Effector CD8-positive, alpha-beta T cell (primary cell): ENCODE measurements at places on chromosomes 6 and 20.
A peak's percentile ranks its signal among the peaks of the same experiment; 100 is the strongest.

DNA sequence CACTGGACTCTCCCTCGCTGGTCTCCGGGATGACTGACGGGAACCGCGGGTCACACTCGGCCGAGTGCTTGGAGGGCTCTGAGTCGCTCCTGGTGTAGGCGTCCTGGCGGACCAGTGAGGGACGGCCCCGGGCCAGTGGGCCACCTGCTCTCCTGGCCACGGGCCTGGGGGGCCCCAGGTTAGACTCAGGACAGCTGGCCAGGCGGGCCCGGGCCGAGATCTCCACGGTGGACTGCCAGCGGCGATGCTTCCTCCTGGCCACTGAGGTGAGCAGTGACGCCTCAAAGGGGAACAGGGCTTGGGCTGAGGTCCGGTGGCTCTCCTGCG, 11.9 kb downstream of the DACT2 start:
- DNase-seq, result no peak

- no peak for DNase-seq
Measured at GRCh38 chr6:53737746-53738145, 57.1 kb upstream of the LRRC1 start.

DNA sequence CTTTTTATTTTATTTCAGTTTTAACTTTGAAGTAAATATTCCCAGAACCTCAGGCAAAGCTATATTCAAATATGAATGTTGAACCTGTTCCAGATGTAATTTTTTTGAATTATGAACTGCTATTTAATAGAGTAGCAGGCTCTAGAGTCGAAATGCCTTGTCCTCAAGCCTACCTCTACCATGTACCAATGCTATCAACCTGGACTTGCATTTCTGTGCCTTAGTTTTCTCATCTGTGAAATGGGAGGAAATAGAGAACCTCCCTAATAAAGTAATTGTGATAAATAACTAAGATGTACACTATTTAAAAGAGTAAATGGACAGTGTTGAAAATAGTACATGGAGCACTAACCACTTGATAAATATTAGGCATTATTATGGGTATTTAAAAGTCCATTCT, 551.6 kb upstream of the JARID2 start:
- DNase-seq, result no peak

DNA sequence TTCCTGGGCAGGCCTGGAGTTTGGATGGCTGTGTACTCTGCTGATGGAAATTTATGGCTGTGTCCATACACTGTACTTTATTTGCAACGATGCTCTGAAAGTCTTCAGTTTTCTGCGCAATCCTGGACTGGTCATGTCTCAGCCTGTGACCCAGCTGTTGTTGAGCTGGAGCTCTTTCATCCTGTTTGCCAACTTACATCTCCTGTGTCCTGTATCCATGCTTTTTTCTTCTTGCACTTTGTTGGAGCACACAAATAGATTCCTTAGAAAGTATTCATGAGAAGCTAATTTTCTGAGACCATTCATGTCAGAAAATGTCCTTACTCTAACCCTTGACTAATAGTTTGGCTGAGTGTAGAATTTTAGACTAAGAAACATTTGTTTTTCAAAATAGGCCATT, 251.2 kb downstream of the BCKDHB start:
- no peak for DNase-seq

GRCh38 chr20:16052456-16052855, 520.8 kb downstream of the KIF16B start:
- DNase-seq, result no peak

GRCh38 chr20:57263801-57264792, 2.3 kb downstream of the BMP7 start:
- no peak for DNase-seq

DNA sequence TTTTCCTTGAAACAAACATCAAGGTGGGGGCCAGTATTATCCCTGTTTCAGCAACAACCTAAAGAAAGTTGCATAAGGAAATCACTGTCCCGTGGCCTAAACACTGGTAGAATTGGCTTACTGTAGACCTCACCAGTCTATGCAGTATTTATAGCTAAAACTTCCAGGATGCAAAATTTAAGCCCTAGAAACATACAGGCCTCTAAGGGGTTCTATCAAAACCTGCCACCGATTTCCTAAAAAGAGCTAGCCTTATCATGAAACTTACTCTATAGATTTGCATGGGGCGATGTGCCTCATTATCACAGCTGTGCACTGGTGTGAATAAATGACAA, 84.3 kb upstream of the FOXQ1 start:
- no peak for DNase-seq

DNA sequence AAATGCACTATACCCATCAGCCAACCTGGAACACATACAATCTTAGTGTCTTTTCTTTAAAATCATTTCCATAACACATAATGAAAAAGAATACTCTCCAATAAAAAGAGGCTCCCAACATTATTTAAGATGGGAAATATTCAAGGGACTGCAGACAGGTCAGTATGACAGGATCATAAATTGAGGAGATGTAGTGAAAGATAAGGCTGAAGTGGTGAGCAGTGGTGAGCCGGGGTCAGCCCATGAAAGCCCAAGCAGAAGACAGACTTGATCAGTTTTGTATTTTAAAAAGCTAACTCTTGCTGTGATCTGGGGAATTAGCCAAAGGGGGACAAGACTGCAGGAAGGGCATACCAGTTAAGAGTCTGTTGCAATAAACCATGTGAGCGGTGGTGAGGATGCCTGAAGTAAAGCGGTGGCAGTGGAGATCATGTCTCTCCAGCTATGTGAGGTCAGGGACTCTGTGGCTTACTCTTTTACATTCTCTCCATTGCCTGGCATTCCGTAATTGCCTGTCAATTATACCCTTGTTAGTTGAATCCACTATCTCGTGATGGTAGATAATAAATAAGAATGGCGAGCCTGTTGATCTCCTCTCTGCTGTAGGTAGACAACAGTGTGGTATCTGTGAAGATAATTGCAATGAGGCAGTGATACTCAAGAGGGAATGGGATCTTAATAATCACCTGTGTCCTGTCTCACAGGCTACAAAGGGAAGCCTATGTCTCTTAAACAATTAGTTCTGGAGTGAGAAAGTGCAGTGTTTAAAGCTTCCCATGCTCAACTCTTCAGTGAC, 97.4 kb downstream of the FILIP1 start:
- DNase-seq, result no peak

- DNase-seq, result no peak
Measured at GRCh38 chr6:154206141-154206540, 150.5 kb downstream of the IPCEF1 start.

GRCh38 chr6:49409951-49410542, 53.0 kb downstream of the MMUT start:
- peak; percentile 30 for DNase-seq

DNA sequence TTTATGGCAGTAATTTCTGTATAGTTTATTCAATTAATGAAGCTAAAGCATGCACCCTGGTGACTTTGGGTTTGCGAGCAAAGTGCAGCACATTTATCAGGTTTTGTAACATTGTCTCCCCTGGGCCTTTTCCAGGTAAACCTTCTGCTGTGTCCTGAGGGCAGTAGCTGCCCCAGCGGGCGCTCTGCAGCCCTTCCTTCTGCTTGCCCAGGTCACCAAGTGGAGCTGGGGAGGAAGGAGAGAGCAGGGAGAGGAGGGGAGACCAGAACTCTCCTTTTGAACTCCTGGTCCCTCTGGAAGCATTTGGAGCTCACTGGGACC, 145.6 kb downstream of the DLL1 start:
- no peak for DNase-seq

DNA sequence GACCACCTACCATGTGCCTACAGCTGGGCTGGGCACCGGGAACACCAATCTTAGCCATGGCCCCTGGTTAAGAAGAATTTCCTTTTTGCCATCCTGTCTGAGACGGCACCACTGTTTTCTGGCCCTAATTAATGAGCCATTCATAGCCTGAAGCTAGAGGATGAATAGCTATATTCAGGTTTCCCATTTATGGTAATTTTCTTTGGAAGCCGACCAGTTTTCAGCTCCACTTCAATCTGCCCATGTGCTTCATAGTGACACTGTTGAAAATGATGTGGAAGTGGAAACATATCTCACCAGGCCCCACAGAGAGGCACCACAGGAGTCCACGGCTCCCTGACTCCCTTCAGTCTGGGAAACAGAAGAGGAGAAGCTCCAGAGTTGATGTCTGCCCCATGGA, 22.6 kb upstream of the ULBP3 start:
- DNase-seq, result no peak

DNA sequence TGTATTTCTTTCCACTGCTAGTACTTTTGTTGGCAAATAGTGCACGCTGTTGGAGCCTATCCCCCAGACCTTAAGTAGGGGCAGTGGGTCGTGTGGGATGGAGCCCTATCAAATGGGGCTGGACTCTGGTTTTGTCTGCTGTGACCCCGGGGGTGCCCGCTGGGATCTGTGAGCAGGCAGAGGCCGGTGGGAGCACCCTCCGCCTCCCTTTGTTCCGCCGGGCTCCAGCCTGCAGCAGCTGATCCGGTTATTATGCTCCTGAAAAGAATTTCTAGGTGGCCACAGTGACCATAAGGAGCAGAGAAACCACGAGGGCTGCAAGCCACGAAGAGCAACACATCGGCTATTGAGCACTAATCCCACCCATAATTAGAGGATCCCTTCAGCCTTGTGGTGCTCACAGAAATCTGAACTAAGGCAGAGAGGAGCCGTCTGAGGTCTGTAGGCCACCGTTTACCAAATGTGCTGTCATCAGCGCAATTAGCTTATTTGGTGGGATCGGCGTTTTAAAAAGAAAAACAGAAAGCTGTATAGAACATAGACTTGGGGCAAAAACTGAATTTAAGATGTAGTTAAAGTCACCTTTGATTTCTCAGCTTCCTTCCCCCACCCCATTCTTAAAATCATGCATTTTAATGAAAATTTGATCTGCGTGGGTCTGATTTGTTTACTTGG, 598.3 kb upstream of the JAG1 start:
- no peak for DNase-seq

- DNase-seq, result no peak
Measured at GRCh38 chr6:101477436-101477835, 83.9 kb downstream of the GRIK2 start.

GRCh38 chr6:154595538-154595937, 85.1 kb upstream of the CNKSR3 start:
- DNase-seq, result no peak

- DNase-seq, result no peak
Measured at GRCh38 chr6:129890701-129891100, 29.6 kb upstream of the TMEM244 start.

- DNase-seq, result no peak
Measured at GRCh38 chr6:8446391-8446790, 11.0 kb upstream of the SLC35B3 start.

DNA sequence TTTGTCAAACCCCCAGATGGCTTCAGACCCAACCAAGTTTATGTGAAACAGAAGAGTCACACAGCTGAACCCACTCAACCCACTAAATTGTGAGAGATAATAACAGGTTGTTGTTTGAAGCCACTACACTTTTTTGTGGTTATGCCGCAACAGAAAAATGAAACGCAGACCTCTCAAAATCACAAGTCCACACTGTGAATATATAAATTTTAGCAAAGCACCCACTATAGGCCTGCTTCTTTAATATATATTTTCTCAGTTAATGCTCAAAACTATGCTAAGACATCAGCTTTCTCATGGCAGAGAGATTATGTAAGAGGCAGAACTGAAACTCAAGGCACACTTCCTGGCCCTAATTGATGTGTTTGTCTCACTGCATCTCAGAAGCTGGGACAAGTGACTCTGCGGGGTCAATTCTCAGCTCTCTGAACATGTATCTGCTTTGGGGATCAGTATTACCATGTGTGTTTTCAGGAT, 27.7 kb downstream of the MAP3K5 start:
- no peak for DNase-seq

- no peak for DNase-seq
Measured at GRCh38 chr6:79570129-79571029, 33.1 kb upstream of the LCA5 start.

DNA sequence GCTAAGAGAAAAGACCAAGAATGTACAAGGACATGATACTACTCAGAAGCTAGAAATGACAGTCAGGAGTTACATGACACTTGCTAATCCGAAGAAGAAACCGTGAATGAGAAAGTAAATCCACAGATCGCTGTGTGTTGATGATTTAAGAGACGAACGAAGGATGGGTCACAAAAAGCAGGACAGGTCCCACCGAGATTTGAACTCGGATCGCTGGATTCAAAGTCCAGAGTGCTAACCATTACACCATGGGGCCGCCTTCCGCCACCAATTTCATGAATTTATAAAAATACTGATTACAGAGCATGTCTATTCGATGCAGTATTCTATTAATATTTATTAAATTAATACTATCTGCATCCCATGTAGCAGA, 54.0 kb upstream of the BTN3A2 start:
- peak; percentile 16 for DNase-seq

DNA sequence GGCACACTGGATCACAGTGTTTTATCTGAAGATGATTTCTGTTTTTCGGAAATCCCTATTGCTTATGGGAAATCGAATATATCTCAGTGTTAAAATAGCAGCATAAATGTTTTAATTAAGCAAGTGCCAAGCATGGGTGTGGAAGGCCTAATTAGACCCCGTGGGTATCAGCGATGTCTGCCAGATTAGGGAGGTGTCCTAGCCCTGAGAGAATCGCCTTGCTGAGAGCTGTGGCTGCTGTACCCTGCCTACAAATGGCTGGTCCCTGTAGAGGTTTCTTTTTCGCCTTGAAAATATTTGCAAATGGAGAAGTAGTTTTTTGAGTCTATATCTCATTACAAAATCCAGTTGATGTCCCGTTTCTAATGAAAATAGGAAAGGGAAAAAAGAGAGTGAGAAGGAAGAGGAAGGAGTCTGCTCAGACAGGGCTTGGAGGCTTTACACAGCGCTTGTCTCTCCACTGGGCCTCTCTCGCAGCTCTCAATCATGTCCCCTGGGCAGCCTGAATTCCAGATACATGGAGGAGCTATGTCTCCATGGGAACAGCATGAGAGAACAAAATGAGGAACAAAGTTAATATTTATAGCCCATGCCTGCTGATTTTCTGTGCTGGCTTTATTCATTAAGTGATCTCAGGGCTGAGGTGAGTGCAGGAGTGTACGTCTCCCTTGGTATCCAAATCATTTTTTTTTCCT, 35.2 kb upstream of the BCLAF1 start:
- DNase-seq, result no peak

GRCh38 chr6:37473364-37474095, 26.2 kb downstream of the CCDC167 start:
- no peak for DNase-seq

DNA sequence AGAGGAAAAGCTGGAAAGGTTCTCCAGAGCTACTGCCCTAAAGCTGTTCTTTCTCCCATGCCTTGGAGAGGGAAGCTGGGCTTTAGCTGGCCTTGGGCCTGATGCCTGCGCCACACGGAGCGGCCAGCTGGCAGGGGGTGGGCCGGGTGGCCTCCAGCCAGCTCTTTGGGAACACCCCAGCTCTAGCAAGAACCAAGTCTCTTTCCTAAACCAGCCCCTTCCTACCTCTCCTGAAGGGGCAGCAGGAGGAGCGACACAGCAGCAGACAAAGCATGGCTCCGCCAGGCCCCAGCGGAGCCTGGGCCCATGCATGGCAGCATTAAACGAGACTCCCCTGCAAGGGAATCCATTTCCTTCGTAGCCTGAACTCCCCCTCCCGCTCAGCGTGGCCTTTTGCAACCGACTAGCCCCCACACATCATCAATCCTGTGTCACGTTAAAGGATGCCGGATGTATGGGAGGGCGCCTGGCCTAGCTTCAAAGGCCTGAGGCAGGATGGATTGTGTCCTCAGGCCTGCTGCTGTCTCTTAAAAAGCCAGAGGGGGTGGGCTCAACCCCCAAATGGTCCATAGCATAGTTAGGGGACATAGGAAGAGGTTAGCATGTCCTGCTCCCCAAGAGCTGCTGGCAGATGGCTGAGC, 14.0 kb downstream of the MRPS18A start:
- no peak for DNase-seq
